Prostate gland (tissue), 2 donors: ENCODE measurements at places on chromosomes 3 and 15.
A peak's percentile ranks its signal among the peaks of the same experiment; 100 is the strongest.

GRCh38 chr3:189699885-189700284 is 68.7 kb downstream of the TP63 start:
- DNase-seq, result no peak

DNA sequence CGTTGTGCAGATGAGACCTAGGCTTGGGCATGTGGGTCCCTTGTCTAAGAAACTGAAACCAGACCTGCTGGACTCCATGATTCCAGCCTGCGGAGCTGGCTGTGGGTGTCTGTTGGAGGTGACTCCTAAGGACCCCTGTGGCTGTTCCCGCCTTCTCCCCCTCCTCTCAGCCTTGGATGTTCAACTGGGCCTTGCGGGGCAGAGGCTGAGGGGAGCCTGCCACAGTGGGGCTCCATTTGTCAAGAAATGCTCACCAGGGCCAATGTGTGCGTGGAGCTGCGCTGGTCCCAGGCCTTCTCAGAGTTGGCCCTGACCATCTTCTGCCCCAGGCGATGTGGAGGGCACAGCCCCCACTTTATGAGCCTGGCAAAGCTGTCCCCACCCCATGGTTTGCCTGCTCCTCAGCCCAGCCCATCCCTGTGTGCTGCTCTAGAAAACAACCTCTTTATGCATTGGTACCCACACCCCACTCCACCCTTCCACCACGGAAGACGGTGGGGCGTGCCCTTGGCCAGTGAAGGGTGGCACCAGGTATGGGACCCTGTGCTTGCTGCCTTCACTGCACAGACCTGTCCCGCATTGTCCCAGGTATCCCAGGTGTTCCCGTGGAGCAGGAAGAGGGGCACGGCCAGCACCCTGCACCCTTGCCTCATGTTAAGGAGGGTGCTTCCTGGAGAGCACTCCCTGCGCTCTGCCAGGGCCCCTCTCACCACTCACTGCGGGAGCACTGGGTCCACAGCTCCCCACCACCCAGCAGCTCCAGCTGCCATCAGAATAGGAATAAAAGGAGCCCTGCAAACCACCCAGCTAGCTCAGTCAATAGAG is 7.9 kb downstream of the MESP2 start:
- DNase-seq, result no peak

DNA sequence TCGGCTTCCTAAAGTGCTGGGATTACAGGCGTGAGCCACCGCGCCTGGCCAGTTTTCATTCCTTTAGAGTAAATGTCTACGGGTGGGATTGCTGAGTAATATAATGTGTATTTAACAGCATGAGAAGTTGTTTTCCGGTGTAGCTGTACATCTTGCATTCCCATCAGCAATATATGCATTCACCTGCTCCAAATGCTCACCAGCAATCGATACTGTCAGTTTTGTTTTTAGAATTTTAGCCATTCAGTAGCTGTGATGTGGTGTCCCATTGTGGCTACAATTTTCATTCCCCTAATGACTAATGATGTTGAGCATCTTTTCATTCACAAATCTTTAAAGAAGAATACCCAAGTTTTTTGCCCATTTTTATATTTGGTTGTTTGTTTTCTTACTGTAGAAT is 134.8 kb upstream of the RGMA start:
- no peak for DNase-seq

DNA sequence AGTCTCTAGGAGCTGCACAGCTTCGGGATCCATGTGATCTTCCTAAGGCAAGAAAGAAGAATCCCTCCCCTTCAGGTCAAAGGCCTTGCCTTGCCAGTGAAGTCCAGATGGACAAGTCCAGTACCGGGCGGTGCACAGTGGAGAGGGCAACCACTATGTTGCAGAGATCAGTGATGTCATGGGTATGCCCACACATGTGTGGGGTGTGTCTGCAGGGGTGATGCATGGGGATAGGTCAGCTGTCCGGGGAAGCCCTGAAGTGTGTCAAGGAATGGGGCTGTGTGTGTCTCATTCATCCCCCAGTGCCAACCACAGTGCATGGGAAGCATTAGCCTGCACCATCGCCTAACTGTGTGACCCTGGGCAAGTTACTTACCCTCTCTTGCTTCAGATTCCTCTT is 66.5 kb downstream of the TLE3 start:
- DNase-seq, result no peak

- no peak for DNase-seq
Observed at GRCh38 chr3:195012100-195012499, 258.9 kb downstream of the XXYLT1 start.

DNA sequence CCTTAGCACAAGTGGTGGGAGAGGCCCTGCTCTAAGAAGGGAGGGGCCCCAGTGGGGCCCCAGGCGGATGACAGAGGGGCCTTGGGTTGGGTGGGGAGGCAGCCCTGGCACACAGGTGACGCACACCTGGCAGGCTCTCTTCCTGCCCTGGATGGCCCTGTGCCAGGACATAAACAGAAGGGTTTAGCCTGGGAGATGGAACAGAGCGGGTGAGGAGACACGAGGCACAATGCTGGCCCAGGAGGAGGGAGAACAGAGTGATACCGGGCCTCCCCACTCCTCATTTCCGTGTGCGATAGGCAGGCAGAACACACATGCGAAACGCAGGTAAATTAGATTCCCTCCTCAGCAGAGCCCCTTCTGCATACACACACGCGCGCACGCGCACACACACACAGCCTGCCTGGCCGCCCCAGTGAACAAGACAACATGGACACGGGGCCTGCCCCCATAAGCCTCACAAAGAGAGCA is 39.8 kb downstream of the IDH2 start:
- peak; percentile 67 for DNase-seq

DNA sequence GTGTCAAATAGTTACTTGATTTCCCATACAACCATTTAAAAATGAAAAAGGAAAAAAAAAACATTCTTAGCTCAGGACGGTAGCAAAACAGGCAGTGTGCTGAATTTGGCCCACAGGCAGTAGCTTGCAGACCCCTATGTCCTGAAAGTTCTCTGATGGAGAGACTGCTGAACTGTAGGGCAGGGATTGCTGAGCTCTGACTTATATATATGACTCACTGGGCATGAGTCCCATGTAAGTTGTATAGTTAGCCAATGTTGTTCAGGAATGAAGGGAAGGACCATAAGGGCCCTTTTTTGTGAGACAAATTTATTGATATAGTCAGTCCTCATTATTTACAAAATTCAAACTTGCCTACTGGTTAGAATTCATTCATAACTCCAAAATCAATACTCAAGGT is 36.9 kb upstream of the FRMD4B start:
- DNase-seq, result no peak

GRCh38 chr3:83523470-83524073 is 1435.2 kb upstream of the CADM2 start:
- DNase-seq, result no peak

DNA sequence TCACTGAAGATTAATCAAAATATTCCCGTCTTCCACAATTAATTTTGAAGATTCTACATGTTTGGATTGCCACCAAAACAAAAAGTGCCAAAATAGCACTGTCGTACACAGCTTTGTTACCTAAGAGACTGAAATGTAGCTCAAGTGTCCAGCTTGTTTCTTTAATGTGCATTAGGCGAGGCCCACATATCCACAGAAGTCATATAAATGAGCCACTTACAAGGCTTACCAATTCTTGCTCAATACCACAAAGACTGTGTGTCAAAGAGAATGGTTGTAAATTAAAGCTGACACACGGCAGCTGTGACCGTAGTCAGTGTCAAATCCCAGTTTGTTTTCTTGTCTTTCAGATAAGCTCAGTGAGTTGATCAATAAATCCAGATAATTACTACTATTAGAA is 639.4 kb upstream of the TBL1XR1 start:
- DNase-seq, result no peak

GRCh38 chr3:14222900-14223594 is 44.4 kb downstream of the LSM3 start:
- DNase-seq, result no peak

DNA sequence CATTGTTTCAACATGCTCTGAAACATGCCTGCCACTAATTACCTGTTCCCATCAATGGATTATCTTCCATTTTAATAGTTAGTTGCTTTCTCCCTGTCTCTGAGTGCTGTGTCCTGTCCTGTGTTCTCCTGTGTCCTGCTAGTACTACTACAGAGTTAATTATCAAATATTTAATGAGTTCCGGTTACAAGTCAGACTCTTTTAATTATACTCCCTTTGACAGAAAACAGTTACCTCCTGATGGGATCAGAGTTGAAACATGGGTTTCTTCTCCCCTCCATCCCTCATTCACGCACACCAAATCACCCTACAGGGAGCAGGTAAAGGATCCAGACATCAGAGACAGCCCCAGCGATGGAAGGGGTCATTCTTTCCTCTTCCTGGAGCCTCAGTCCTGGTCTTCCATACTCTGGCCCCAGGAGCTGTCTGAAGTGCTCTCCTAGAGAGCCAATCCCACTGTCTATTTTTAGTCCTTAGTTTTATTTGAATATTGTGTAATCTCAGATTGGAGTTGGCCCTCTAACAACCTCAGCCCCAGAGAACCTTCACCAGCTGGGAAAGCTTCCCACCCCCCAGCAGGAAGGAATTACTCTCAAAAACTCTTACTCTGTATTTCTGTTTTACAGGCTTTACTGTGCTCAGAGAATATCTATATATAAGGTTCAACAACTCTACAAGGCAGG is 137.0 kb upstream of the C2CD4B start:
- DNase-seq, result no peak

DNA sequence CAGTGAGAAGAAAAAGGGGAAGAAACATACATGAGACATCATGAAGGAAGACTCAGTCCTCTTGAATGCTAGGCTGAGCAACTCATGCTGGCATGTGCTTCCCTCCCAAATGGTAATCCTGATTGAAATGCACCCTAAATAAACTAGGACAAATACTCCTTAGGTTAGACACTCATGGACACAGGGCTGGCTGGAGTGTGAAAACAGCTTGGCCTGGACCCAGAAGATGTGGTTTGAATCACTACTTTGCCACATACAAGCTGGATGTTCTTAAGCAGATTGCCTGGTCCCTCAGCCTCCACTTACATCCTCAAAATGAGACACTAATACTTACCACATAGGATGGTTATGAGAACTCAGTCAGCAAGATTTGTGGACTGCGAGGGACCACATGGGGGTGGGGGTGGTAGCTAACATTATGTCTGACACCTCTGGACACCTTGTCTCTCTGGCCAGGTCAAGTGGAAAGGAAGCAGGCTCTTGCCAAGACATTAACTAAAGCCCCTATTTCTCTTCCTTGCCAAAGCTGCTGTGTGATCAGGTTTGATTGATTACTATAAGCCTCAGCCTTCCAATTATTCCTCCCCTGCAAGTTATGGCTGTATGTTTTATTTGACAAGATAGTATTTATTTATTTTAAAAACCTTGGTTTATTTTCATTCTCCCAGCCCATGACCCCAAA is 138.9 kb upstream of the SLC7A14 start:
- no peak for DNase-seq

DNA sequence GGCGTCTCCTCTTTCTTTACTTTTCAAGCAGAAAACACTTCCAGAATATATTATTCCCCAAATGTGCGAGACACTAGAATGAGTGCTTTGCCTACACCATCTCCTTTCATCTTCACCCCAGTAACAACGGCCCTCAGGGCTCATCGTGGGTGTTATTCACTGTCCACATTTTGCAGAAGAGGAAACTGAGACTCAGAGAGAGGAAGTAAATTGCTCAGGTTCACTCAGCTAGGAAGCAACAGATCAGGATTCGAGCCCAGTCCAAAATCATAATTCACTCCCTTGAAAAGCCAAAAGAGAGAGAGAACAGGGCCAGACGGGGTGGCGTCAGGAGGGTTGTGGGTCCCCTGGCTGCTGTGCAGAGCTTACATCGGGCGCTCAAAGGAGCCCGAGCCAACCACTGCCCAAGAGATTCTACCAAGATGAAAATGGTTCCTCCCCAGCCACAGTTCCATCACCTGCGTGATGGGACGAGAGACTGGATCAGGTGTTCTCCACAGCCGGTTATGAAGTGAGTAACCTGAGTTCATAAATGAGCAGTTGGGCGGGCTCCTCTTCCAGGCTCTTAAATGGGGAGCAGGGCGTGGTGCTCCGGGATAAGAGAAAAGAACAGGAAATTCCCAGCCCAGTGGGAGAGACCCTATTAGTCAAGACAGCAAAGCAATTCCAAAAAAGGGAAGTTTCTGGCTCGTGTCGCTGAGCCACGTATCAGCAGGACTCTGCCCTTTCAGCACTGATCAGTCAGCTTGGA is 48.6 kb upstream of the FLNB start:
- DNase-seq, result no peak

GRCh38 chr15:38503496-38503895 is 49.6 kb downstream of the FAM98B start:
- no peak for DNase-seq

- DNase-seq, result no peak
Observed at GRCh38 chr3:55622733-55623132, 135.6 kb upstream of the WNT5A start.

GRCh38 chr3:127784283-127784682 is 38.0 kb downstream of the MGLL start:
- no peak for DNase-seq

- no peak for DNase-seq
Observed at GRCh38 chr3:111481551-111481950, 60.4 kb upstream of the CD96 start.

GRCh38 chr15:92047900-92048299 is 194.4 kb downstream of the SLCO3A1 start:
- DNase-seq, result no peak

DNA sequence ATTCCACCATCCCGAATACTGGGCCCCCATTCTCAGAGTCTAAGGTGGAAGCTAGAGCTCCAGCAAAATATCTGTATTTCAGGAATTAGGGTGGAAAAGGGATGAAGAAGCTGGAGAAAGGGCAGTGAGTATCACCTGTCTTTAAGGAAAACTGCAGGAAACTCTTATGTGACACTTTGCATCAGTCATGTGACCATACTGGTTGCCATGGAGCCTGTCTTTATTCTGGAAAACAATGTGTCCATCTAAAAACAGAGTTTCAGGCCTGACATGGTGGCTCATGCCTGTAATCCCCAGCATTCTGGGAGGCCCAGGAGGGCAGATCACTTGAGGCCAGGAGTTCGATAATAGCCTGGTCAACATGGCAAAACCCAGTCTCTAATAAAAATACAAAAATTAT is 52.9 kb upstream of the FSIP1 start:
- DNase-seq, result no peak

DNA sequence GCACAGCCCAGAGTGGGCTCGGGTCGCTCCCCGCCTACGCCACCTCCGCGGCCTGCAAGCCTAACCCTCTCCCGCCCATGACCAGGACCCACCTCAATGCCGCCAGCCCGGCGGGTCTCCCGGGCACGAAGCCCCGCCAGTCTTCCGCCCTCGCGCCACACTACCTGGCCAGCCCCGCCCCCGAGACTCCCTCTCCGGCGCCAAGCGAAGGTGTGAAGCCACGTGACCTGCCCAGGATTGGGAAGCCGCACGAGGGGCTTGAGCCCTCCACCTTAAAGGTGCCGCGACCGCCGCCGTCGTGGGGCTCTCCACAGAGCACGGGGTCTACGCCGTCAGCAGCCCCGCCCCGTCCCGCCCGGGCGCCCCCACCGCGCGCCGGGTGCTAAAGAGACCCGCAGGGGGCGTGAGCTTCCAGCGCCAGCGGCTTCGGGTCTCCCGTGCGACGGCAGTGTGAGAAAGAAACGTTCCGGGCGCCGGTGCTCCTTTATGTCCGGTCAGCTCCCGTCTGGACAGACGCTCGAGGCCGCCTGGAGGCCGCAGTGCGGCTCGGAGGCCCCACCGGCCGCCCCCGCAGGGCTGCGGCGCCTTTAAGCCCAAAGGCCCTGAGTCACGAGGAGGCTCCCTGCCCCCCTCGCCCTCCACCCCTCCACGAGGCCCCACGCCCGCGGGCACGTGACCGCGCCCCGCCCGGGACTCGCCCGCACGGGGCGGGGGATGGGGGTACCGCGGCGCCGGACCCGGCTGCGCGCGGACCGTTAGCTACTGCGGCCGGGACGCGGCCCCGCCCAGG is at the start of gene CPEB1:
TSS of gene CPEB1 (minus strand) at position 319 of the 790 bp plus-strand sequence. CDS start 18,904 bp downstream, outside the sequence.
- DNase-seq, result no peak
